Stimulated activated CD4-positive, alpha-beta T cell treated with anti-CD3 and anti-CD28 coated beads, TNF-alpha, amount 100 ng/mL, for 1 hour (primary cell): ENCODE measurements at places on chromosomes 13 and 19.

GRCh38 chr13:27110056-27110746 lies 61.4 kb downstream of the USP12 start:
- DNase-seq, result no peak

DNA sequence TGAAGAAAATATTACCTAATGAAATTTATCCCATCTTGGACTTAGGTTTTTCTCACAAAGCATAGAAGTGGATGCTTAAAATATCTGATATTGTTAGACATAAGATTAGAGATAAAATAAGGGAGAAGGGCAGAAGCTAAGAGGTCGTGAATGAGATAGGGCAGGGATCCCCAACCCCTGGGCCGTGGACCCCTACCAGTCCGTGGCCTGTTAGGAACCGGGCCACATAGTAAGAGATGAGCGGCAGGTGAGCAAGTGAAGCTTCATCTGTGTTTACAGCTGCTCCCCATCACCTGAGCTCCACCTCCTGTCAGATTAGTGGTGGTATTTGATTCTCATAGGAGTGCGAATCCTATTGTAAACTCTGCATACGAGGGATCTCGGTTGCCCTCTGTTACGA lies 202.9 kb downstream of the GPC5 start:
- DNase-seq, result no peak

DNA sequence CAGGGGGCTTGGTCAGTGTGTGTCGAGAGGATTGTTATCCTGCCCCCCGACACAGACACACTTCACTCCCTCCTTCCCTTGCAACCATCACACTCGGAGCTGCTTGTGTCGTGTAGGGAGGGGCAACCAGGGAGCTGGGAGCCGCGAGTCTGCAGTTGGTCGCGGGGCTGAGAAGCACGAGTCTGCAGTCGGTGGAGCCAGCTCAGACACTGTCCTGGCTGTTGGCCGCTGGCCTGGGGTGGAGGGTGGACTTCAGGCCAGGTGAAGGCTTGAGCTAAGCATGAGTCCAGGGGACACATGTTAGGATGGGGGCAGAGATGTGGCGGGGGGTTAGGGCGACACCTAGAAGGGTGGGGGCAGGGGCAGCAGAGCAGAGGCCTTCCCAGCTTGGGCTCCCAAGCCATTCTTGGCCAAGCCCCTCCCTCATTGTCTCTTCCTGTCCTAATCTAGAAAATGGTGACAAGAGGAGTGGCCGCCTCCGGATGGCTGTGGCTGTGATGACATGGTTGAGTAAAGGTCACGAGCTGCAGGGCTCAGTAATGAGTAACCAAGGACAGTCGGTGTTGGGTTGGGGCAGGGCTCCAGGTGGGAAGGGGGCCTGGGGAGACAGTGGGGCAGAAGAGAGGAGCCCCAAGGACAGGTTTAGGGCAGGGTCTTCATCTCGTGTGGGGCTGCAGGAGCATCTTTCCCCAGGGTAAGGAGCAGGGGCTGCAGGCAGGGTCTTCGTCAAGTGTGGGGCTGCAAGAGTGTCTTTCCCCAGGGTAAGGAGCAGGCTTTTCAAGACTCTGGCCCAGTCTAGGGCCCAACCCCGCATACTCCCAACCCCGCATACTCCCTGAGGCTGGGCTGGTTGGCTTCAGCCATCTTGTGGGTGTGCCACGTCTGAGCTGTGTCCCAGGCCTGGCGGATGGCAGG lies 8.6 kb downstream of the PPP5C start:
- DNase-seq, result no peak

GRCh38 chr13:106690779-106691178 lies 122.8 kb upstream of the ARGLU1 start:
- DNase-seq, result no peak

- no peak for DNase-seq
These were observed 11.8 kb upstream of the TLE5 start for GRCh38 chr19:3073931-3074595.

DNA sequence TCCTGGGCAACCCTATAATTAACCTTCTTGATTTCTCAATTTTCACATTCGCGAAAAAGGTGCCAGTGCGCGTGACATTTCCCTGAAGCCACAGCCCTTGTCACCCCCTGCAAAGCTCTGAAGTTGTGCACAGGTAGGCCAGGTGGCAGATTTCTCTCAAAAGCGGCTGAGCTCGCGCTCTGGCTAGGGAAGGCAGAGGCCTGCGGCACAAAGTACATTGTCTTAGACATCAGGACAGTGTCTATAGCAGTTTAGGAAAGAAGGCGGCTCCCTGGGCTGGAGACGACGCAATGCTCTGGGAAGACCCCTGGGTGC lies 42.9 kb upstream of the ZNF14 start:
- no peak for DNase-seq

GRCh38 chr13:21399741-21400140 lies 59.4 kb downstream of the ZDHHC20 start:
- no peak for DNase-seq
